ENCODE measurements at places on chromosomes 4 and X.

- no peaks in the 10 kb centered on the region for H3K36me3 ChIP-seq
- H3K27ac ChIP-seq: no peak overlapping the region
- H3K27me3 ChIP-seq: no peaks in the 10 kb centered on the region
- H3K4me1 ChIP-seq: no peaks in the 10 kb centered on the region
- peak; percentile 23 for DNase-seq
Observed at GRCh38 chrX:123731987-123732669, 724 bp downstream of the THOC2 start.

DNA sequence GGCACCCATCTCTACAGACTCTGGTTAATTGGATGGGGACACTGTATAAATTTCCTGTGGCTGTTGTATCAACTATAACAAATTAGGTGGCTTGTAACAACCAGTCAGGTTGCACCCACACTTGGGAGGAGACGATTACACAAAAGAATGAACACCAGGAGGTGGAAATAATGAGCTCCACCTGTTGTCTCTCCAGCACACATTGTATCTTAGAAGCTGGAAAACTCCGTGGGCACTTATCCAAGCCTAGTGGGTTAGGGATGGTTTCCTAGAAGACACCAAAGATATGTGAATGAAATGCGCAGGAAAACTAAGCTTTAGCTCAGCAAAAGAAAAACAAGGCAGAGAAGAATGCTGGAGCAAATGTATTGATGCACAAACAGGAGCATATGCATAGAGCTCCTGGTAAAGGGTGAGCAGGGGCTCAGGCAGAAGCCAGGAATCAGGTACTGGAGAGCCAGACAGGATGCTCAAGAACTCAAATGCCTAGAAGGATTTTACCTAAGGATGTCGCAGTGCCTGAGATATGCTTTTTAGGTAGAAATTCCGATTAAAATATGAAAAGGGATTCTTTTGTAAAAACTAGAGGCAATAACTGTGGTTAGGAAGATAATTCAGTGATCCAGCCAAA lies 111.7 kb downstream of the GALNTL6 start:
- peak overlapping the region; percentile 18 for H3K27ac ChIP-seq
- no peaks in the 10 kb centered on the region for H3K36me3 ChIP-seq
- H3K4me1 ChIP-seq: peaks cover 13% of the 10 kb centered on the region

- no peak for DNase-seq
- no peak overlapping the region for H3K27ac ChIP-seq
- H3K4me1 ChIP-seq: peaks cover 5% of the 10 kb centered on the region
- no peaks in the 10 kb centered on the region for H3K36me3 ChIP-seq
- H3K27me3 ChIP-seq: no peaks in the 10 kb centered on the region
Observed at GRCh38 chr4:151184523-151185458, 85.4 kb downstream of the RPS3A start.

DNA sequence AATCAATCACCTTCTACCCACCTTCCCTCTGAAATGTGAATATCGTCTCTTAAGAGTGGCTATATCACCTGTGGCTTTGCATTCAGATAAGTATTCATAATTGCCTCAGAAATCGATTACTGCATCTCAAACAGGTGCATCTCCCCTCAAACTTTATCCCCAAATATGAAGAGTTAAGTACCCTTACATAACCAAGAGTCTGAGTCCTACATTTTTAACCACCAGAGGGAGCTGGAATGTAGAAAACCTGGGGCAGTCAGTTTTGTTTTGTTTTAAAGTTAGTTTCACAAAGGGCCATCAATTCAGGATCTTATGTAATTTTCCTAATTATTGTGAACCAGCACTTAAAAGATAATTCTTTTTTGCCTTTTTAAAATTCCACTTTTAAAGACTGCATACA lies 5.7 kb downstream of the TCEANC start:
- H3K36me3 ChIP-seq: peaks cover 4% of the 10 kb centered on the region
- no peak overlapping the region for H3K4me3 ChIP-seq
- no peak overlapping the region for H3K27ac ChIP-seq
- H3K27me3 ChIP-seq: no peaks in the 10 kb centered on the region
- H3K4me1 ChIP-seq: no peaks in the 10 kb centered on the region

- H3K4me3 ChIP-seq: no peak overlapping the region
- no peaks in the 10 kb centered on the region for H3K36me3 ChIP-seq
- no peak overlapping the region for H3K27ac ChIP-seq
- no peak for DNase-seq
- H3K27me3 ChIP-seq: no peaks in the 10 kb centered on the region
- peaks cover 8% of the 10 kb centered on the region for H3K4me1 ChIP-seq
Observed at GRCh38 chrX:44997282-44997812, 124.4 kb downstream of the KDM6A start.

DNA sequence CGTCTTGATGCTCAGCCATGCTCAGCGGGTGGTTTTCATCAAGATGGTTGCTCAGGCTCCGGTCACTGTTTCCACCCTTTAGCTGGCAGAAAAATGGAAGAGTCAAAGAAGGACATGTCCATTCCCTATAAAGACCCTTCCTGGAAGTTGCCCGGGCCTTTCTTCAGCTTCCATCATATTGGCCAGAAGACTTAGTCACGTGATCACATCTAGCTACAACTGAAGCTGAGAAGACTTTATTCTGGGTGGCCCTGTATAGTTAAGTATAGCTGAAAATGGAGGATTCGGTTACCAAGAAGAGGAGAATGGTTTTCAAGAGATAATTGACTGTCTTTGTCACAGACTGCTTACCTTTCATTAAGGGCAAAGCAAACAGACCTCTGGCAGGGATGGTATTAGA lies 296.7 kb upstream of the CASK start:
- no peaks in the 10 kb centered on the region for H3K27me3 ChIP-seq
- no peaks in the 10 kb centered on the region for H3K4me1 ChIP-seq
- H3K27ac ChIP-seq: no peak overlapping the region
- H3K4me3 ChIP-seq: no peak overlapping the region
- H3K36me3 ChIP-seq: peaks cover 3% of the 10 kb centered on the region

GRCh38 chr4:139622901-139623381 lies 42.7 kb upstream of the MGST2 start:
- H3K36me3 ChIP-seq: no peaks in the 10 kb centered on the region
- H3K4me1 ChIP-seq: peaks cover 39% of the 10 kb centered on the region
- H3K27me3 ChIP-seq: peaks cover 26% of the 10 kb centered on the region
- H3K27ac ChIP-seq: no peak overlapping the region
- no peak overlapping the region for H3K4me3 ChIP-seq
- peak; percentile 38 for DNase-seq

DNA sequence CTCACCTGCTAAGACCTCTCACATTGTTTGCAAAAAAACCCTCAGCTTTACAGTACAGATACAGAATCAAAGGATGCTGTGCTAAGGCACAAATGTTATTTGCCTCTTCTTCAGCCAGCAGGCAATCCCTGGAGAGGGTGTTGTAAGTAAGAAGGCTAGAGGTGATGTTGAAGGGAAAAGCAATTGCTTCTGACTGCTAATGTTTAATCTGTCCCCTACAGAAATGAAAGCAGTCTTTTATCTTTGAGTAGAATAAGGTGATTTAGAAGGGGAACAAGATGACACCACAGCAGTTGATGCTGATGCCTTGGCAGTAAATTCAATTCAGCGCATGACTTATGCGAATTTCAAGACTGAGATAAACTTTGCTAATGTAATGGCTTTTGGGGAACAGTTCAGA lies 1064.8 kb upstream of the IGFBP7 start:
- no peaks in the 10 kb centered on the region for H3K36me3 ChIP-seq
- H3K27ac ChIP-seq: no peak overlapping the region
- no peak overlapping the region for H3K4me3 ChIP-seq
- H3K4me1 ChIP-seq: no peaks in the 10 kb centered on the region
- DNase-seq: no peak

DNA sequence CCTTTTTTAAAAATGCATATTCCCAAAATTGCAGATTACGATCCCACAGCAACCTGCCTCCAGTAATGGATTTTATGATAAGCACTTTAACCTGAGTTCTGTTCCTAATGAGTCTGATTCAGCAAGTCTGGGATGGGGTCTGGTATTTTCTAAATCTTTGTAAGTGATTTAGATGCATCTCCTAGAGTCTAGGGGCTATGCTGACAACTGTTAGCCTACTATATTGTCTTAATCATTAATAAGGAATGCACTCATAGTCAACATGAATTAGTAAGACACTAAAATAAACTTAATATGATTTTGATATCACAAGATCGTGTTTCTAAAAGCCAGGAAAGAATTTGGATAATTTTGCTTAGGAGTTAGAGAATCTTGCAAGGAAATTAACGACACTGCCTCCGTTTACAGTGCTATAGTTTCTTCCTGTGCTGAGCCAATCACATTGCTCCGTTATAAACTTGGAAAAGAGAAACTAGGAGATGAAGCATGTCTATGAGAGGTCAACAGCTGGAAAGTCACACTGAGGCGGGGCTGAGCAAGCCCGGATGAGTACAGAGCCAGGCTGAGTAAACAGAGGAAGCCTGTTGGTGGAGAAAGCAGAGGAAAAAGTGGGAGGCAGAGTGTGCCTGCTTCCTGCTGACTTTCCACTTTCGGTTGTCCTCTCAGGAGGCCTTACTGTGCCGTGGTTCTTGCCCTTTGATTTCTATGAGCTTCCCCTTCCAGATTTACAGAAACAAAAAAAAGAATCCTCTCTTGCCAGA lies 5.4 kb downstream of the SCARB2 start:
- no peak overlapping the region for H3K27ac ChIP-seq
- H3K36me3 ChIP-seq: no peaks in the 10 kb centered on the region
- H3K27me3 ChIP-seq: no peaks in the 10 kb centered on the region
- H3K4me1 ChIP-seq: peaks cover 23% of the 10 kb centered on the region

GRCh38 chr4:105162123-105162796 lies 15.6 kb downstream of the TET2 start:
- H3K36me3 ChIP-seq: no peaks in the 10 kb centered on the region
- H3K4me1 ChIP-seq: no peaks in the 10 kb centered on the region
- H3K4me3 ChIP-seq: no peak overlapping the region
- no peak overlapping the region for H3K27ac ChIP-seq

- DNase-seq: no peak
- H3K36me3 ChIP-seq: no peaks in the 10 kb centered on the region
- no peak overlapping the region for H3K4me3 ChIP-seq
- H3K27me3 ChIP-seq: no peaks in the 10 kb centered on the region
- H3K4me1 ChIP-seq: no peaks in the 10 kb centered on the region
- no peak overlapping the region for H3K27ac ChIP-seq
Observed at GRCh38 chrX:43718956-43719355, 62.9 kb downstream of the MAOA start.

GRCh38 chrX:54230435-54231148 lies 47.5 kb upstream of the FAM120C start:
- H3K36me3 ChIP-seq: peaks cover 11% of the 10 kb centered on the region
- no peaks in the 10 kb centered on the region for H3K4me1 ChIP-seq
- no peak overlapping the region for H3K27ac ChIP-seq
- no peak for DNase-seq

DNA sequence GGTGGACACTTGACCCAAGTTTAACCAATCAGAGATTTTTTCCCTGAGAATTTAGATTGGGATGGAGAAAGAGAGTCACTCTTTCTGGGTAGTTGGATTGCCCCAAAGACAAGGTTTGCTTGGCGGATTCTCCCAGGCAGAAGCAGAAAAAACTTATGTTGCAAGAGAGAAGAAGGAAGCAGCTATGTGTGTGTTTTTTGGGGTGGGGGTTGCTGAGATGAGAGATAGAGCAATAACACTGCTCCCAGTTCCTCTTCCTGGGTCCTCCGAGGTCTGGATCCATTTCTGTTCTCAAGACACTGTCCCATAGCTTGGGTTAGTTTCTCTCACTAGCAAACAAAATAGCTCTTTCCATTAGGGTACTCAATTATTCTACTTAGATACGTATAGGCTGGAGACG lies 222.1 kb downstream of the STIM2 start:
- DNase-seq: no peak
- peaks cover 29% of the 10 kb centered on the region for H3K27me3 ChIP-seq
- H3K36me3 ChIP-seq: no peaks in the 10 kb centered on the region
- H3K4me3 ChIP-seq: no peak overlapping the region
- H3K4me1 ChIP-seq: peaks cover 13% of the 10 kb centered on the region
- no peak overlapping the region for H3K27ac ChIP-seq

DNA sequence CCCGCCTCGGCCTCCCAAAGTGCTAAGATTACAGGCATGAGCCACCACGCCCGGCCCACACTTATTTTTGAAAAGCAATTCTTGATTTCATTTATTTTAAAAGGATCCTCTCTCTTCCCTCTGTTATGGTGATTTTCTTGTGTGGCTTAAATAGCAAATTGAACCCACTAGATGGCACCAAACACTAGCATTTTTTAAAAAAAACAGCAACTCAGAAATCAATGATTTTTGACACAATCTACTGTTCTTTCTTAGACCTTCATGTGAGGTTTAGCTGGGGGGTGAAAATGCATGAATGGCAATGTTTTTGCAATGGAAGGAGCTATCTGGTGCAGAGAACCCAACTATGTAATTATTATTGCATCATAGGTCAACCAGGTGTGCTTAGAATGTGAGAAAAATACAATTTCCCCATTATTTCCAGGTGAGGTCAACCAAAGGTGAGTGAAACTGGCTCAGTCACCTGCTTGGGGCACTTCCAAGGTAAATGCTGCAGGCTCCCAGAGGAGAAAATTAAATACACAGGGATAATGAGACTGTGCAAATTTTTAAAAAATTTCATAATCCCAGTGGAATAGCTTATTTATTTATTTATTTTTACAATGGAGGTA lies 226.7 kb upstream of the PRKX start:
- H3K27ac ChIP-seq: no peak overlapping the region
- no peak overlapping the region for H3K4me3 ChIP-seq
- no peaks in the 10 kb centered on the region for H3K27me3 ChIP-seq

GRCh38 chr4:37561803-37562207 lies 124.4 kb downstream of the RELL1 start:
- no peak for DNase-seq
- no peak overlapping the region for H3K27ac ChIP-seq

DNA sequence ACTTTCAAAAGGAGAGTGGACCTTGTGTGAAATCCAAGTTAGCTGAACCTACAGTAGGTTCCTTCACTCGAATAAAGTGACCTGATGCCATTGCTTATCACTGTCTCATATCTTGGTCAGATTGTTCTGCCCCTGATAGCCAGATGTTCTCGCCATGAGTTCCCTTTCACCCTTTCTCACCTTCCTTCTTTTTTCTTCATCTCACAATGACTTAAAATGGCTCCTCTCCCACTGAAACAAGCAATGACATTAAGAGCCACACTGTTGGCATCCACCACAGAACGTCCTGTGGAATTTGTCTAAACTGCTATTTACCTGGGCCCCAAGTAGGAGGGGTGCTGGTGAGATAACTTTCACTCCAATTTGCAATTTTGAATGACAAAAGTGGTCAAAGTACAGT lies 227.6 kb upstream of the PPP1R2C start:
- no peak overlapping the region for H3K4me3 ChIP-seq
- no peak overlapping the region for H3K27ac ChIP-seq
- peaks cover 30% of the 10 kb centered on the region for H3K4me1 ChIP-seq
- H3K36me3 ChIP-seq: no peaks in the 10 kb centered on the region
- DNase-seq: no peak
- H3K27me3 ChIP-seq: no peaks in the 10 kb centered on the region

Measured in neural progenitor cell (in vitro differentiated cells).